Activated CD4-positive, alpha-beta T cell treated with anti-CD3 and anti-CD28 coated beads for 1 hour (primary cell): ENCODE measurements at places on chromosomes 2 and 18.

- no peak for DNase-seq
Measured at GRCh38 chr2:196329959-196330358, 158.6 kb upstream of the STK17B start.

DNA sequence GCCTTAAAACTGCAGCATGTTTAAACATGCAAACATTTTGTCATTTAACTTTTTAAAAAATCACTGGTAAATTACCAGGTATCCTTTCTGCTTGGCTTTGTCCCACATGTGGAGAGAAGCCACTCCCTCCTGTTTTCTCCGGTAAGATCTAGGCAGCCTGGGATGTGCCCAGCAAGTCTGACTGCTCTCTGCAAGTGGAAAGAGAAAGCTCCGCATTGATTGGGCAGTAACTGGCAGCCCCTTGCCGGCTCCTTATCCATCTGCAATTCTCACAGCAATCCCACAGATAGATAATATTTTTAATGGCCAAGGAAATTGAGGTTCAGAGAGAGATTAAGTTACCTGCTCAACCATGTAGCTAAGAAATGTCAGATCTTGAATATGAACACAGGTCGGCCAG is 136.1 kb downstream of the TMEM200C start:
- DNase-seq, result no peak

DNA sequence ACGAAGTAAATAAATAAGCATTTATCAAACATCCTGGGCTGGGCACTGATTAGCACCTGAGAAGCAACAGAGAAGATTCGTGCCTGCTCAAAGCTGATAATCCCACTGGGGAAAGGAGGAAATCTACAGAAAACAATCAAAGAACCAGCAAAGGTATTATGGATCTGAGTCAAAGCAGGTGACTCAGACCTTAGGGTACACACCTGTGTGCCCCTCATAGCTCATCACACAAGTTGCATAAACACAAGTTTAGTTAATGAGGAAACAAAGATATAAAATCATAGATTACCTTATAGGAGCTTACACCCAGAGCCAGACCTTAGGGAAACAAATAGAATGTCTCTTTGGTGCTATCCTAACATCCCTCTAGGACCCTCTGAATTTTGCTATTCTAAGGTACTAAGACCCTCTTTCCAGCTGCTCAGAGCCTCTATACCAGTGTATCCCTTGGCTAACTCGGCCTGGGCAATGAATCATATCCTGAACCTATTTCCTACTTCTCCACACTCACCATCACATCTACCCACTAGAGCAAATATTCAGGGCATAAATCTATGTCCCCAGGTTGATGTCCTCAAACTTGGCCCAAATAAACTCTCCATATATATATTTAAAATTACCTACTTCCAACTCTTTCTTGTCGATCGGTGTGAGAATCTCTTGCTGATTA is 19.3 kb upstream of the CTIF start:
- no peak for DNase-seq

DNA sequence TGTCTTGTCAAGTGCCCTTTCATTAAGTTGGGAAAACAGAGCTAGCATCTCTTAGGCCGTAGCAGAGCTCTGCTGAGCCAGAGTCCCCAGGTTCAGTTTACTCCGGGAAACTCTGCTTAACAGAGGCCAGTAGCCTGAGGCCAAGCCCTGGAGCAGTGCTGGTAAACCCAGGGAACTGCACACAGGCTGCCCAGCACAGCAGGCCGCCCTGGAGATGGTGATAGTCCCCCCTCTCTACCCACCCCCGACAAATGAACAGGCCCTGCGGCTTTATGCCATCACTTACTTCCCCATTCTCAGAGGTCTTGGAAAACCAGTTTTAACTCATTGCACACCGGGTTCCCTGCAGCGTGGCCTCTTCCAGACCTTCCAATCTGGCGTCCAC is 3.5 kb downstream of the CNNM4 start:
- DNase-seq, result no peak

- no peak for DNase-seq
Measured at GRCh38 chr2:14881651-14882327, 249.3 kb downstream of the LRATD1 start.

GRCh38 chr18:74271635-74272034 is 20.1 kb downstream of the CYB5A start:
- no peak for DNase-seq

DNA sequence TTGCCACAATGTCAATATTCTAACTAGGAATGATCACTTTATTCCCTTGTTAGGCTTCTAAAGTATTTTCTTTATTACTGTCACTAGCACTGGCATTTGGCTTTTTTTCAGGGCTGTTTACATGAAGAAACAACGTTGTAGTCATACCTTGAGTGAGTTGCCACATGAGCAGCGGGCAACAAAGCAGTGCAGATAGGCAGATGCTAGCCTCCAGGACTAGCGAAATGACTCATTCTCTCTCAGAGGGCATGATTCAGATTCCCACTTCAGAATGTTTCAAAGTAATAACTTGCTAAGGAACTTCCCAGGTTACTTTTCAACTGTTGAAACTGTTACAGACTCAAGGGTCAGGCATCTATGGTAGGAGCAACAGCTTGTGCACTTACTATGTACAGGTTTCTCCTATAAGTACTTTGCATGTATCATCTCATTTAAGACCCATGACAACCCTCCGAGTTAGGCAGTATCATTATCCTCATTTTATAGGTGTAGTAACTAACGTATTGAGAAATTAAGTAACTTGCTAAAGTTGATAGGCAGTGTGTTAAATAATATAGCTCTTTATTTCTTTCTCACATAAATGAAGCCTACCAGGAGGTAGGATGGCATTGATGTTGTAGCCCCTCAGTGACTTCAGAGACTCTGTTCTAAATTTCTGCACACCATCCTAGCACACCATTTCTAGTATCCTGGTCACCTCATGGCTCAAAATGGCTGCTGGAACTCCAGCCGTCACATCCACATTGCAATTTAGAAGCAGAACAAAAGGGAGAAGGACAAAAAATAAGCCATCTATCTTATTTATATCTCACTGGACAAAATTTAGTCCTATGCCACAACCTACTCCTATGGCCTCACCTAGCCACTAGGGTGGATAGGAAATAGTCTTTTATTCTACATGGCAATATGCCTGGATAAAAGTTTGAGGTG is 83.3 kb downstream of the ICOS start:
- DNase-seq, result no peak

GRCh38 chr2:56582570-56582969 is 398.8 kb downstream of the CCDC85A start:
- DNase-seq, result no peak
